Myocyte (in vitro differentiated cells): ENCODE measurements at places on chromosomes 16 and 17. TPM values are rescaled to one million over a fixed set of nuclear protein-coding genes. Genes with fewer than 3 reads are reported as not detected.
A peak's percentile ranks its signal among the peaks of the same experiment; 100 is the strongest.

The TBC1D28 gene
- not detected in 2 replicates for total RNA-seq

The TLCD1 gene
- 11.1 and 22.3 TPM in 2 replicates for total RNA-seq

The CCDC78 gene
- total RNA-seq = 5.9 and 6.0 TPM in 2 replicates

The FOXJ1 gene
- not detected in 2 replicates for total RNA-seq

GRCh38 chr17:3691617-3692067 lies 4.3 kb downstream of the P2RX5 start:
- DNase-seq = no peak

GRCh38 chr17:67711916-67712315 lies 5.8 kb upstream of the NOL11 start:
- DNase-seq = no peak

DNA sequence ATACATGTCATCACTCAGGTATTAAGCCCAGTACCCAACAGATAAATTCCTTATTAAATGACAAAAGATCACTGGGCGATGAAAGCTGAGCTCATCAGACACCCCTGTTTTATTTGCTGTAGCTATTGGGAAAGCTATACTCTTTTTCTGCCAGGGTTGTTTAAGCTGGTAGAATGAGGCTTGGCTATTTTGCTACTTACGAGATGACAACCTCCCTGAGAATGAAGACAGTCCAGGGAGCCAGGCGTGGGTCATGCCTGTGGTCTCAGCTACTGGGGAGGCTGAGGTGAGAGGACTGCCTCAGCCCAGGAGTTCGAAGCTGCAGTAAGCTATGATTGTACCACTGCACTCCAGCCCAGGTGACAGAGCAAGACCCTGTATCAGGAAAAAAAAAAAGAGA lies 4.3 kb upstream of the SH2B1 start:
- DNase-seq = peak; percentile 3

DNA sequence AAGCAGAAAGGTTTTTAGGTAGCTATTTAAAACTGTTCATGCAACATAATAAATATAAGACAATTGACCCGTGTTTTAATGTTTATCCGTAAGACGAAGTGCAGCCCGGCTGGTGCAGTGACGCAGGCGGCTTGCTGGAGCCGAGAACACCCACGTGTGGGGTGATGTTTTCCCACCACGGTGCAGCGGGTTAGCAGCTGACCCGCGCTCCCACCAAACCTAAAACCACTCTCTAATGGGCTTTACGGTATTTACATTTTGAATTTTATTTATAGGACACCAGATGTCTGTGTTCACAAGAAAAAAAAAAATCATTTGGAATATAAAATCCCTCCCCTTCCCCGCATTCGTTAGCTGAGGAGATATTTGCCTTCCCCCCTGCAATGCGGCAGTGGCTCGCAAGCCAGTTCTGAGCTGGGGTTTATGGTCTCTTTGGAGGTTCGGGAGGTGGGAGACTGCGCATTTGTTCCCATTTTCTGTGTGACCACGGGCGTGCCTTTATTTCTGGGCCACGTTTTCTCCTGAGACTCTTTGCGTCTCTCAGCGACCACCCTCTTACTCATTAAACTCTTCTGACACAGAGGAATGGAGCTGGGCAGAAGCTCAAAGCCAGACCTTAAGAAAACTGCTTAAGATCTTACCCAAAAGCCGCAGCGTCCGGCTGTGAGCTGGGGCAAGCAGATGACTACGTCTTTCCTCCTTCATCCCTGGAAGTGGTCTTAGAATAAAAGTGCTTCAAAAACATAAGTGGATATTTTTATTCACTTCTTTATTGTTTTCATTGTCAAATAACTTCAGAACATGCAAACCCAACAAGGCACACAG lies 301.1 kb downstream of the IRF8 start:
- DNase-seq = no peak

DNA sequence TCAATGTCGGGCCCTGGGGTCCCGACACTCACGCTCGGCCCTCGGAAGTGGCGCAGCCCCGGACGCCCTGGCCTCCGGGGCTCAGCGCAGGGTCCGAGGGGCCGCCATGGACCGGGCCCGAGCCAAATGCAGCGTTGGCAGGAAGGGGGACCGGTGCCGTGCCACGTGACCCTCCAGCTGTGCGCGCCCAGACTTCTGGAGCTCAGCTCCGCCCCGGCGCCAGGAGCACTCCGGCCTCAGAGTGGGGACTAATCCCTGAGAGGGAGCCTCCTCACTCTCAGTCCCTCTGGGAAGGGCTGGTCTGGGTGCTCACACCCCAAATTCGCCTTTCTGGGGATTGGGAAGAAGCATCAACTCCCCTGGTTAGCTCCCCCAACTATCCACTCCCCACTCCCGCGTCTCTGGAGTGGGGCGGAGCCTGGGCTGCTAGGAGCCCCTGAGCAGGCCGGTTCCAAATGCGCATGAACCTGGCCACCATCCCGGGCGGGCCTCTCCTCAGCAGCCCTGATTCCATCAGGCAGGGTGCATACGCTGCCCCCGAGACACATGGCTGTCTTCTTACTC lies at the start of gene B3GNT9:
TSS of gene B3GNT9 (minus strand) at position 166 of the 564 bp plus-strand sequence. CDS start 513 bp downstream, outside the sequence.
- DNase-seq = peak; percentile 81
